ENCODE measurements at places on chromosomes 6 and 20. TPM values are rescaled to one million over a fixed set of nuclear protein-coding genes. Genes with fewer than 3 reads are reported as not detected.
A peak's percentile ranks its signal among the peaks of the same experiment; 100 is the strongest.

DNA sequence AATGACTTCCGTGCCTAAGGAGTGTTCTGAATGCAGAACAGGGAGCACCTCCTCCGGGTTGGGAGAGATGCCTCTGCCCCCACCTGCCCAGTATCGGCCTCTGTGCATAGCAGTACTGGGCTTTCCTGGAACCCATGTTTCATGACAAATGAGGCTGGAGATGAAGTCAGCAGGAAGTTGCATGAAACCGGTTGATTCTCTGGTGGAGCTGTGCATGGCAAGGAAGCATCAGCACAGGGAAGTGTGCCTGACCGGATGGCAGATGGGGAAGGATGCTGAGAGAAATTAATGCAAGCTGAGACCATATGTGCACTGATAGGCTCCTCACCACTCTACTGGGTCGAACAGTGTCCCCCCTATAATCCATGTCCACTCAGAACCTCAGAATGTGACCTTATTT lies 155.5 kb downstream of the CDH26 start:
- no peak for DNase-seq

DNA sequence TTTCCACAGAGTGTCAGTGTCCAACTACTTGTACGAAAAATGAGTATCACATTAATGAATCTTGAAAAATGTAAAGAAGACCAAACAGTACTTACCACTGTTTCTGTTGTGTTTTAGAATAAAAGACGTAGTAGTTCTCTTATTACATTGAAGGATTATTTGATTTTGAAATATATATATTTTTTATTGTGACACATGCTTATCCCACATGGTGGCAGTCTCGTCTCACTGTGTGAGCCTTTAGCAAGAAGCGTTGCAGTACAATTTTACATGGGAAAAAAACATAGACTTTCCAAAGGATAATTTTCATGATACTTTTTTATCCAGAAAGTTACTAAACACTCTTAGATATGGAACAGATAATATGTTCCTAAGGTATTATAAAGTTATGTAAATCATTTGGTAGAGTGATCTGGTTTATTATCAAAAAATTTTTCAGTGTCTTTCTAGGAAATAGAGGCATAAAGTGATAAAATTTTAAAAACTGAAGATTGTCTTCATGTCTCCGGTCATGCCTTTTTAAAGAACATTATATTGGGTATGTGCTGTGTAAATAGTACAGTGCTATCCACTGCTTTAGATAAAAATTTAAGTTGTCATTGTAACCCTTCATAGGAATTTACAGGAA lies 117.5 kb upstream of the SAMD5 start:
- DNase-seq, result peak; percentile 52

DNA sequence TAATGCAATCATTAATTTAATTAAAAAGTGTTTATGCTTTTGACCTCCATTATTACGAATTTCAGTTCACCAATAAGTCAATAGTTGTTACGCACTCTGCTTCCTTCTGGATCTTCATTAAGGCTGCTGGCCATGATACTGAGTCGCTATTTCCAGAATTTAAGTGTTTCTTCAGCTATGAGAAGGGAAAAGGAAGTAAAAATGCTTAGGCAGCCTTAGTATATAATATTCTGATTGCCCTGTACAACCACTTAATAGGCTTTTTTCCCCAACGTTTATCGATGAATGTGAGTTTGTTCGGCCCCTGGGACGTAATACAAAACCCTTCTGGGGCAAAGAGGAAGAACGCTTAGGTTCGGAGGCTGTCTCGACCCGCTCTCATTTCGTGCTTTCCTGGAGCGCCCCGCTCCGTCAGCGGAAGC lies 644 bp downstream of the OARD1 start:
- peak; percentile 87 for DNase-seq

DNA sequence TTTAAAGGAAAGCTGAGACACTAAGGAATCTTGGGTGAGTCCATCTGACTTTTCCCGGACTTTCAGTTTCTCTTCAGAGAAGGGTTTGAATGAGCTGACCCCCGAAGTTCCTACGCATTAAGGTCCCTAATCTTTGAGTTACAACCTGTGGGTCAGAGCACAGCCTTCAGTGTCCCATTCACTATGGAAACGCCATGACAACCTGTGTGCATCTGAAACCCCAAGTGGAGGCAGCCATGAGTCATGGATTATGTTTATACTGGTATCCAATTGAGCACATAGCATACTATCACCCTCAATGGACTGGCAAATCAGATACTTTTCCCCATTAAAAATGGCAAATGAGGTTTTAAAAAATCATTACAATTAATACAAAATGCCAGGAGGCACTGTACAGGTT lies 11.4 kb downstream of the MYLK4 start:
- peak; percentile 9 for DNase-seq

GRCh38 chr6:95546148-95546547 lies 31.2 kb upstream of the MANEA start:
- no peak for DNase-seq

- DNase-seq, result no peak
Measured at GRCh38 chr6:138774370-138774769, 801 bp downstream of the CCDC28A start.

DNA sequence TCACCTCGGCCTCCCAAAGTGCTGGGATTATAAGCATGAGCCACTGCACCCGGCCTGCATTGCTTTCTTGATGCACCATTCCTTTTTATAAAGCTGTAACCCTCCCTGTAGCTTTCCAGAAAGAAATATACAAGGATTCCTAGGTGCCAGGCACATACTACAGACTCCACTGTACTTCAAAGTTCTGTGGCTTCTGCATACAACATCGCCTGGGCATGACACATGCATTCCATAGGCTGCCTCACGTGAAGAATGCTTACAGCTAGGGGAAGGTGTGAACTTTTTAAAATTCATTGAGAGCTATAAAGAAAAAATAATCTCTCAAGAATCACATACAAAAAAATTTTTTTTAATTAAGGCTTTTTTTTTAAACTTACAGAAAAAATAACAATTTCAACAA lies 50.2 kb downstream of the TRAM2 start:
- DNase-seq, result no peak

- no peak for DNase-seq
Measured at GRCh38 chr20:63178446-63178820, 37.5 kb downstream of the YTHDF1 start.

DNA sequence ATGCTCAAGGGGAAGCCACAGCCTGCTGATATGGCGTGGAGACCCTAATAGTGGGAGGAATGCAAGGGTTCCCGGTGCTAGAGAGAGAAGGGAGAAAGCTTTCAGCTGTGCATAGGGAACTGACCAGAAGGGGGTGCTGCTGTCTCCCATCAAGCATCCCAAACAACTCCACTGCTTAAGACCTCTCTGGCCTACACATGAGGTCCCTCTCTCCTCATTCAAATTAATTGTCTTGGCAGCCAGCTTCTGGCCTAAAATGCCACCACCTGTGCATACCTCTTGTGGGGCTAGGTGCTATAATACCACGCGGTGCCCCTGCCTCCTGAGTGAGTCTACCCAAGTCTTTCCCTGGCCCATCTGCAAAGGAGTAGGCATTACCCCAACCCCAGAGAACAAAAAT lies 14.5 kb downstream of the ADISSP start:
- peak; percentile 66 for DNase-seq

DNA sequence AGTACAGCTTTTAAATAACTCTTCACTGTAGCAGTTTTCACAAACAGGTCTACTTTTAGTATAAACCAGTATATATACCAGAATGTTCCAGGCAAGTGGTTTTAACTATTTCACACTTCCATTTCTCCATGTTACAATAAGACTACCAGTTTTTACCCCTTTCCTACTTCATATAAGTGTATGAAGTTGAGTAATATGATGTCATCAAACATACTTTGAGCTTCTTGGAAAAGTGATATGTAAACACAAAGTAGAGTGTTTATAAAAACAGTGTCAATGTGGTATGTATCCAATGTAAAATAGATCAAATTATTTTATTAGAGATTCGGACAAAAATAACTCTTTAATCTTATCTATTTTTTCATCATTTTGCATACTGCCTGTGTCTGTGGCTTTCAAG lies 2.5 kb upstream of the PAQR8 start:
- DNase-seq, result no peak

GRCh38 chr6:113127786-113128419 lies 729.2 kb upstream of the MARCKS start:
- no peak for DNase-seq

GRCh38 chr6:14540276-14540675 lies 422.7 kb downstream of the CD83 start:
- DNase-seq, result no peak

DNA sequence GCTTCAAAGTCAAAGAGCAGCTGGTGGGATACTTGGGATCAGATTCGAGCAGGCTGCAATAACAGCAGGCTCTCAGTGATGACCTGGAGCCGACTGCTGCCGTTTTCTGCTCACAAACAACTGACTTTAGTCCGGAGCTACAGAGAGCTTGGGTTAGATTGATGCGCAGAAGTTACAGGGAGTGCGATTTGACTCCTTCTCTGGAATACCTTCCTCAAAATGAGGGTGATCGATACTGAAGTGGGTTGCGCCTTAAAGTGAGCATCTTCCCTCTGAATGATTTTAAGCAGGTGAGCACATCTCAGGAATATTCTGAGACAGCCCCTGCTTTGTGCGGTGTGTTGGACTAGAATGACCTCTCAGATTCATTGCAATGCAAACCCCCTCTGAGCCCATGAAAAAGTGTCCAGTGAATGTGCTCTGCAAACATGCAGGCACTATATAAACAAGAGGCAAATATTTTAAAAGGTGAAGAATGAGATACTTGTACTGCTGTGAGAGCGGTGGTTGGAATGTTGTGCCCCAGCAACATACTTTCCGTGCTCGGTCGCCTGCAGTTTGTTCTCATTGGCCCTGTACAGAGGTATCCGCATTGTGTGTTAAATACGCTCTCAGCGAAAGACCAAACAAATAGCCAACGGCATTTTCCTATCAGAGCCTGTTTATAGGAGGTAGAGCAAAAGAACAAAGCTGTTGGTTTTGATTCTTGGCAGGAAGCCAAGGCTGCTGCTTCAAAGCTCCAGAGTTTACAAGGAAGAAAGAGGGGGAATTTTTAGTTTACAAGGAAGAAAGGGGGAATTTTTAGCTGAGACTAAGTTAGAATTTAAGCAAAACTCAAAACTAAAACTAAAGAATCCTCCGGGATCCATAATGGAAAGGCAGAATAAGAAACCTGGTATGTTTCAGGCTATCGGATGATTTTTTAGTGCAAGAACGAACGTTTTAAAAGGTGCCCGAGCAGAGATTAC lies 67.7 kb downstream of the PHACTR2 start:
- peak; percentile 57 for DNase-seq

DNA sequence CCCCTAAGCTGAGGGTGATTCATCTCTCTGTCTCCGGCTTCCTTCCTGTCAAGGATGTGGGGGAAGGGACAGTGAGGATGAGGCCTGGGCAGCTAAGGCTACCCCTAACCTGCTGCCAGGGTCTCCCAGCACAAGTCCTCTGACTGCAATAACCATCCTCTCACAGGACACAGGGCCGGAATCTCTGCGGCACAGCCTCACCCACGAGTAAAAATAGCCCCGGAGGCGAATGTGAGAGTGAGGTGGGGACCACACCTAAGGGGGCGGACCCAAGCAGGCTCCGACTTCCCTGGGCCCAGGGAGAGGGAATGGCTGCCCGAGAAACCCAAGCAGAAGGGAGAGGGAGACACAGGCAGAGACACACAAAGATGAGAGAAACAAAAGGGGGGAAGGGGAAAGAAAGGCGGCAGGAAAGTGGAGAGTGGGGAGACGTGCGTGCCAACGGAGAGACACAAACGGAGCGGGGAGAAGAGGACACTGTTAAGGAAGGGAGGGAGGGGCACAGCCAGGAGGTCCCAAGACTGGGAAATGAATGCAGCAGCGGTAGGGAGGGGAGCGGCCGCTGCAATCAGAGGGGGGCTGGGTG lies 1.4 kb downstream of the CLIC1 start:
- peak; percentile 71 for DNase-seq

DNA sequence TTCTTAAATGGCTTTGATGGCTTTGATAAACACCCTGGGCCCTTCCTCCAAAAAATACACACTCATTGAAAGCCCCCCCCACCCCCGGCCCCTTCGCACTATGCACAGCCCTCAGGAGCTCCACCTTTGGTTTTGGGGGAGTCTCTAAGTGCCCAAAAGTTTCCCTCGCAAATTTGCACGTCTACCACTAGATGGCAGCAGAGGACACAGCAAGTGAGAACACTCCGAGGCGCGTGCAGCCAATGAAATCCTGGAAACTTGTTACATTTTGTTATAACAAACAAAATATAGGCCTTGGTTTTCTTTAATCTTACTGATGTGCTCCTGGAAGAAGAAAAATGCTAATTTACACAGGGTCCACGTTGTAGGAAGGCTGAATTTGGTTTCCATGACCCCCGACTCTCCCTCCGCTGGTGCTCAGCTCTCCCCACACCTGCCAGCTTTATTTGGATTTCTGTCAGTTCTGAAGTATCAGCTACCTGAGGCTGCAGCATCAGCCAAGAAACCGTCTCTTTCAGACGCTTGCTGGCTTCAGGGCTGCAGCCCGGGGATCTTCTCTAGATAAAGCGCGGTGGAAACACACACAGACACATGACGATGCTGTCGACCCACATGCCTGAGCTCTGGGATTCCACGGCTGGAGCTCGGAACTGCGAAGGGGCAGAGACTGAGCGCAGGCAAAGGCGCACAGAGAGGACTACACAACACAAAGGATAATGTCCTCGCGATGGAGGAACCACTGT lies 148.3 kb upstream of the RPS6KA2 start:
- DNase-seq, result peak; percentile 48

DNA sequence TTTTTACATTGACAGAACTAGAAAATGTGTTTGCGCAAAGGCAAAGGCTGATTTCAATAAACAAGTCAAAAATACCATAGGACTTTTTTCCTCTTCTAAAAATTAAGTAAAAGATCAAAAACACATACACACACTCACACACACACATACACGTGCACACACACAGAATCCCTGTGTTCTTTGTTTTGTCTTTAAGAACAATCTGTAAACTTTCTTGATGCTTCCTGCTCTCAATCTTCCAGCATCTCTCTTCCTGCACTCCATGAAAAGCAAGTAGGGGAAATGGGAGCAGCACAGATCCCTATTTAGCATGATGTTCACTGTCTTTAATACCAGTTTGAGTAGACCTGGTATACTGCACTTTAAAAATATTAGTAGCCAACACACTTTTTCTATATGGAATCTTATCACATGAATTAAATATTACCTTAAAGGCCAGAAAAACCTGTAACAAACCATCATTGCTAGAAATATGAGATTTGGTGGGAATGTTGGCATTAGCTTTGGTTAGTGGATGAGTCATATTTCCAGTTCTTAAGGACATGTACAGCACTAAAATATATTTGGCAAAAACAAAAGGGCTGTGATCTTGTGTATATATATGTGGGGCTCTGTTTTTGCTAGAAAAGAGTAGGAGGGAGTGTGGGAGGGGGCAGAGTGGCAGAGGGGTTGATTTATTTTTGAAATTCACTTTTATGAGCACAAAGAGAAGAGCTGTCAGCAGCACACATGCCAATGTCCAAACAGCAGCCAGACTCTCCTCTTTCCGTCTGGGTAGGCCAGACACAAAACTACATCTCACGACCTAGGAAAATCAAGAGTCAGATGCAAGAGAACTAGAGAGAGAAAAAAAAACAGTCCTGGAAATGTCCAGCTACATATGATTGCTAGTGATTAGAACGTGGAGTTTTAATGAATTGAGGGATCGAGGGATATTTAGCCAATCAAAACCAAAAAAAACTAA lies 4.6 kb downstream of the PTPRK start:
- DNase-seq, result peak; percentile 88

- no peak for DNase-seq
Measured at GRCh38 chr6:33861722-33862121, 57.9 kb upstream of the MLN start.

The DSP gene
- 0.32 TPM for total RNA-seq

The ZC3H12D gene
- not detected for total RNA-seq

The ACTL10 gene
- total RNA-seq, result 0.62 TPM

The CFAP206 gene
- total RNA-seq, result 0.21 TPM

The MAFB gene
- 1.3 TPM for total RNA-seq
